ENCODE measurements at places on chromosomes 7 and 10. TPM values are rescaled to one million over a fixed set of nuclear protein-coding genes. Genes with fewer than 3 reads are reported as not detected.

DNA sequence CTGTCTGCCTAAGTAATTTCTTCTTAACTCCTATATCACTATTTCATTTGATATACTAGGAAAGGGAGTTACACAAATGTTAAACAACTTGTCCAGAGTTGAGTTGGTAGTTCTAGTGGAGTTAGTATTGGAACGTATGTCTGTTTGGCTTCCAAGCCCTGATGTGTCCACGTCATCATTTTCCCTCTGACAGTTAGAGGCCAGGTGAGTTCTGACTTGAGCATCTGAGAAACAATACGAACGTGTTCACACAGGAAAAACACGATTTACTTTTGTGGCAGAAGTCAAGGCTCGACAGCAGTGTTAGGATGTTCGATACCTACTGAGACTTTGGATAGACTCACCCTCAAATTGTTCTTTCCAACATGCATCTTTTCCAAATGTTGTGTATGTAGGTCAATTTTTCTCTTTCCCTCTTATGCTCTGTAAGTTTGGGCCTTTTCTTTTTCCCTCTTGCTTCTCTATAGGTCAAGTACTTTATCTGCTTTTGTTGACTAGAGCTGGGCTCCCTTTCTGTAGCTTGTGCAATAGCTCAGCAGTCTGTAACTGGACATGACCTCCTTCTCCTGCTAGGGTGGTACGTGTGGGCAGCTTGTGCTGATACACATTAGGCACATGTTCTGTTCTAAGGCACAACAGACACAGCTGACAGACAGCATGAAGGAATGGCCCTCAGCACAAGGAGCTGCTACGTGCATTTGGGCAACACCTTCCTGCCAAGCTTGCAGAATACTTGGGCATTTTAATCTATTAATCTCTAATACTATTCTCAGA is 222.9 kb downstream of the PTEN start:
- peaks cover 11% of the 10 kb centered on the region for H3K36me3 ChIP-seq
- H3K4me3 ChIP-seq, result no peak overlapping the region
- H3K27me3 ChIP-seq, result peaks cover 35% of the 10 kb centered on the region
- H3K4me1 ChIP-seq, result peaks cover 19% of the 10 kb centered on the region
- no peak overlapping the region for H3K27ac ChIP-seq

DNA sequence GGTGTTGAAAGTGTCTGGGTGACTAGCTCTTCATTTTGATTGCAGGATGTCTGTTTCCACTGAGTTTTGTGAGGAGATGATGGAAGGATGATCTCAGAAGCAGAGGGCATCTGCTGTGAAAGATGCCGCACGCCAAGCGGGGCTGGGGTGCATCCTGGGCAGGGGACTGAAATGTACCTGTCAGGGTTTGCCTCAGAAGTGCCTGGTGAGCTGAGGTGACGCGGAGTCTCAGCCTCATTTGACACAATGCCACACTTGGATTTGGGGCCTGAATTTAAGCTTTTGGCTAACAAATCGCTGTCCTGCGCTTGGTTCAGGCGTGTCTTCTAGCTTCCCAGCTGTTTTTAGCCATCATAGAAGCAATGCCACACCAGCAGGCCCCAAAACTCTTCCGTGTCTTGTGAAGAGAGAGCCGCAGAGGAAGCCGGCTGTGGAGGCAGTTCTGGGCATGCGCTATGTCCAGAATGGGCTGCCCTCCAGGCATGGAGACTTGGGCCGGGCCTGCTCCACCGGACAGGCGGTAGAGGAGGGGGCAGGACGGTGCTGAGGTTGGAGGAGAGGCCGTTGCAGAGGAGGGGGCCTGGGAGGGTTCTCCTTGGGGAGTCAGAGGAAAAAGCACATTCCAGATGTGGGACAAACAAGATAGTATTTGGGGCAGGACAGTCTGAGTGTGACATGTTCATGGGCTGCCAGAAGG is 31.2 kb downstream of the WDR86 start:
- H3K4me3 ChIP-seq, result no peak overlapping the region
- DNase-seq, result no peak
- peaks cover 29% of the 10 kb centered on the region for H3K36me3 ChIP-seq
- no peak overlapping the region for H3K27ac ChIP-seq
- peaks cover 17% of the 10 kb centered on the region for H3K27me3 ChIP-seq

GRCh38 chr10:99393683-99394082 is 36.7 kb downstream of the GOT1 start:
- no peak overlapping the region for H3K4me3 ChIP-seq
- H3K4me1 ChIP-seq, result peaks cover 14% of the 10 kb centered on the region
- H3K36me3 ChIP-seq, result peaks cover 4% of the 10 kb centered on the region

GRCh38 chr7:46450886-46451285 is 529.8 kb upstream of the IGFBP3 start:
- no peaks in the 10 kb centered on the region for H3K4me1 ChIP-seq
- no peak overlapping the region for H3K4me3 ChIP-seq
- DNase-seq, result no peak
- no peaks in the 10 kb centered on the region for H3K27me3 ChIP-seq
- no peaks in the 10 kb centered on the region for H3K36me3 ChIP-seq

- H3K4me1 ChIP-seq, result peaks cover 59% of the 10 kb centered on the region
- peak overlapping the region; percentile 97 for H3K27ac ChIP-seq
Observed at GRCh38 chr7:7156663-7157062, 25.7 kb upstream of the C1GALT1 start.

DNA sequence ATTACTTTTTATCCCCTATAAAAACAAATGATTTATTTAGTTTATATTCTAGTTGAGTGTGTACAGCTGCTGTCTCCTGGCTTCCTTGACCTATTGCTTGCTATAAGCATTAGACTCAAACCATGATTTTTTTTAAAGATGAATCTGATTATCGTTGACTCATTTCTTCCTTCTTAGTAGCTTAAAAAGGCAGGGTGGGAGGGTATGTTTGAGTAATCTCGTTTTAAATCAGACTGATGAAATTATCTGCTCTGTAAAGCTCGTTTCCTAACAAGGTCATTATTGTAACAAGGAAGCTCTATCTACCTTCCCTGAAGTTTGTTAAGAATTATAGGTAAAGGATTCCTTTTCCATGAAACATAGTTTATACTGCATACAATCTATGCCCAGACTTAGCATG is 276.3 kb upstream of the KCND2 start:
- H3K27me3 ChIP-seq, result no peaks in the 10 kb centered on the region
- no peak overlapping the region for H3K4me3 ChIP-seq
- H3K27ac ChIP-seq, result no peak overlapping the region
- DNase-seq, result no peak
- H3K4me1 ChIP-seq, result no peaks in the 10 kb centered on the region

ASZ1 gene
- total RNA-seq, result not detected

SORCS3 gene
- 0.17 TPM for total RNA-seq

DPCD gene
- total RNA-seq, result 3.1 TPM

SAP25 gene
- total RNA-seq, result 36.1 TPM

HOXA2 gene
- not detected for total RNA-seq

All from activated CD4-positive, alpha-beta T cell treated with anti-CD3 and anti-CD28 coated beads, Interleukin-2, amount 10 ng/mL, durations not matched to agents 7 days and 5 days (primary cell).